Upper lobe of right lung (tissue), 1 donor: ENCODE measurements at places on chromosomes 7 and 10. TPM values are rescaled to one million over a fixed set of nuclear protein-coding genes. Genes with fewer than 3 reads are reported as not detected.
A peak's percentile ranks its signal among the peaks of the same experiment; 100 is the strongest.

GRCh38 chr10:117955176-117955575 is 91.6 kb downstream of the RAB11FIP2 start:
- no peaks in the 10 kb centered on the region for H3K27me3 ChIP-seq
- no peak for DNase-seq
- H3K4me3 ChIP-seq: no peak overlapping the region
- H3K27ac ChIP-seq: no peak overlapping the region
- H3K4me1 ChIP-seq: no peaks in the 10 kb centered on the region
- H3K36me3 ChIP-seq: no peaks in the 10 kb centered on the region

- no peaks in the 10 kb centered on the region for H3K27me3 ChIP-seq
- H3K4me3 ChIP-seq: no peak overlapping the region
- H3K36me3 ChIP-seq: no peaks in the 10 kb centered on the region
- no peak for DNase-seq
- H3K4me1 ChIP-seq: no peaks in the 10 kb centered on the region
Observed at GRCh38 chr7:87541648-87542047, 59.0 kb downstream of the ABCB1 start.

Gene FXYD4
- 1.1 TPM for total RNA-seq

DNA sequence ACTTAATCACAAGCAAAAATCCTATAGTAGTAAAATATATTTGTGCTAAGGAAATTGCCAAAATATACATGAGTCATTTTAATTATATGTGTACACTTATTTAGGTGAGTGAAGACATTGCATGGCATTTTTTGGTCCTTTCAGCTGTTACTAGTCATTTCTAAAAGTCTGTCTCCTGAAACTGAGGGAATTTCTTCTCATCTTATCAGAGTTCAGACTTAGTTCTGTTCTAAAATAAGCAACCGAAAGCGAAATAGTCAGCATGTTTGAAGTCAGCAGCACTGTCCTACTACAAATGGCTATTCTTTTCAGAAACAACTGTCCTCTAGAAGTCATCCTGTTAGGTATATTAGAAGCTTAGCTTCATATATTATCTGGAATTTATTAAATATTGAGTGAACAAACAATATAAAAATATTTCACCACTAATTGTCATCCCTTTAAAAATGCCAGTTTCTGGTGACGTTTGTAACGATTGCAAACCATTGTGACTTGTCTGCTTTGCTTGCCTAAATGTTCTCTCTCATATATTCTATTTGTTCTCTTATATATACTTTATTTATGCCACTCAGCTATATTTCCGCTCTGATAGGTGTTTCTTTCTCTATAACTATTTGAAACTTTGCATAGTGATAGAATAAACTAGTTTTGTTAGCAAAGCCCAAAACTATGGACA is 227.4 kb upstream of the KAT6B start:
- no peaks in the 10 kb centered on the region for H3K4me1 ChIP-seq
- H3K27ac ChIP-seq: peak overlapping the region; percentile 31
- H3K36me3 ChIP-seq: no peaks in the 10 kb centered on the region
- DNase-seq: no peak
- H3K4me3 ChIP-seq: peak overlapping the region; percentile 22

Gene MMRN2
- 86.3 TPM for total RNA-seq

GRCh38 chr7:64868499-64868898 is 34.6 kb upstream of the ZNF273 start:
- no peaks in the 10 kb centered on the region for H3K4me1 ChIP-seq
- H3K27me3 ChIP-seq: no peaks in the 10 kb centered on the region
- H3K4me3 ChIP-seq: no peak overlapping the region
- no peak overlapping the region for H3K27ac ChIP-seq
- no peaks in the 10 kb centered on the region for H3K36me3 ChIP-seq

Gene KLF14
- total RNA-seq: not detected

GRCh38 chr7:30102281-30102680 is 32.5 kb upstream of the MTURN start:
- no peak for DNase-seq
- H3K4me3 ChIP-seq: no peak overlapping the region
- H3K27ac ChIP-seq: no peak overlapping the region
- no peaks in the 10 kb centered on the region for H3K36me3 ChIP-seq
- no peaks in the 10 kb centered on the region for H3K27me3 ChIP-seq

Gene ENTPD1
- total RNA-seq: 64.6 TPM

Gene OR2A42
- not detected for total RNA-seq

Gene TYW1
- 20.0 TPM for total RNA-seq

GRCh38 chr7:132723506-132724081 is 147.3 kb upstream of the PLXNA4 start:
- no peaks in the 10 kb centered on the region for H3K4me1 ChIP-seq
- no peak overlapping the region for H3K27ac ChIP-seq
- no peaks in the 10 kb centered on the region for H3K36me3 ChIP-seq
- H3K4me3 ChIP-seq: no peak overlapping the region
- H3K27me3 ChIP-seq: no peaks in the 10 kb centered on the region
